ENCODE measurements at places on chromosomes 7 and 10.

- DNase-seq: no peak
These were observed 110.8 kb upstream of the LRGUK start for GRCh38 chr7:134016223-134016941.

DNA sequence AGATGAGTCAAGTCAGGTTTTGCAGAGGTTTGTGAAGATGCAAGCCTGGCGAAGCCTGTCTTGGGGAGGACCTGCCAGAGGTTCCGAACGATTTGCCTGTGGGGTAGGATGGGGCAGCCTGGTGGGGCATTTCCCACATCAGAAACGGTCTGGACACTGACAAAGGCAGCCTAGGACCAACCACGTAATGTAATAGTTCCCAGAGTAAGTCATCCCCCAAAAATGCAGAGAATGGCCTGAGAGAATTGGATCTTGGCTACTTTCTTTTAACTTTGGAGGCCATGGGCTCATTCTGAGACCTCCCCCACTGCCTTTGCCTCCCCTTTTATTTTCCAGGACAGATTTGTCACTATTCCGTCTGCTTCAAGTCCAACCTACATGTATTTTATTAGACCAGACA lies 168.9 kb upstream of the SH2B2 start:
- no peak for DNase-seq

GRCh38 chr7:18290223-18290622 lies 205.3 kb upstream of the HDAC9 start:
- DNase-seq: no peak

DNA sequence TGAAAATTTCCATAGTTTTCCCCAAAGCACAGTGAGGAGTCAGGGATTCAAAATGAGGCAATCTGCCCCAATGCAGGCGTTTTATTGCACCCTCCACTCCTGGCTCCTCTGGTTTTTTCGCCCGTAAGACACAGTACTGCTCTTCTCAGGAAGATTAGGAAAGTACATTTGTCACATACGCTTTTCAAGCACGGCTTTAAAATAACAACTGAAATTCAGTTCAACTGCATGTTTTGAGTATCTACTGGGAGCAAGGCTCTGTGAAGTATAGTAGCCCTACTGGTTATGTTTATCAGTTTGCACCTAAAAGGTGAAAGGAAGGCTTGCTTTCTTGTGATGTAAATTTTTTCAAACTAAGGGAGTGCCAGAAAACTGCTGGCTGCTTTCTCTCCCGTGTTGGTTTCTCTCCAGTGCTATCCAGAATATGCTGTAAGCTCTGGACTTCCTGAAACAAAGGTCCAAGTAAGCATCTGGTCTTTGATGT lies 1.9 kb upstream of the SGMS1 start:
- DNase-seq: no peak

DNA sequence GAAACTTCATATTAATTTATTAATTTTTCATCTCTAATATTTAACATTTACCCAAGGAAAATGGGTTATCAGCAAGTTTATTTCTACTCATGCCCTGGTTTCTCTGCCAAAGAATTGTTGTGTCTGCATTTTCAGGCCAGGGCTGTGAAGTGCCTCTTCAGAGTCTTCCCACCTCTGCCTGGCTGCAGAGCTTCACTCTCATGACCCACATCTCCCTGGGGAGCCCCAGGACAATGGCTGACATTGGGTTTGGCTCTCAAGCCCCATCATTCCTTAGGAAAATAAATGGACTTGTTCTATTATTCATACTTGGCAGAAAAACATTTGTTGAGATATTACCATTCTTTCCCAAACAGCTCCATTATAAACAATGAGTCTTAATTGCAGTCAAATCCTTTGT lies 30.3 kb downstream of the CACNA2D1 start:
- DNase-seq: no peak

DNA sequence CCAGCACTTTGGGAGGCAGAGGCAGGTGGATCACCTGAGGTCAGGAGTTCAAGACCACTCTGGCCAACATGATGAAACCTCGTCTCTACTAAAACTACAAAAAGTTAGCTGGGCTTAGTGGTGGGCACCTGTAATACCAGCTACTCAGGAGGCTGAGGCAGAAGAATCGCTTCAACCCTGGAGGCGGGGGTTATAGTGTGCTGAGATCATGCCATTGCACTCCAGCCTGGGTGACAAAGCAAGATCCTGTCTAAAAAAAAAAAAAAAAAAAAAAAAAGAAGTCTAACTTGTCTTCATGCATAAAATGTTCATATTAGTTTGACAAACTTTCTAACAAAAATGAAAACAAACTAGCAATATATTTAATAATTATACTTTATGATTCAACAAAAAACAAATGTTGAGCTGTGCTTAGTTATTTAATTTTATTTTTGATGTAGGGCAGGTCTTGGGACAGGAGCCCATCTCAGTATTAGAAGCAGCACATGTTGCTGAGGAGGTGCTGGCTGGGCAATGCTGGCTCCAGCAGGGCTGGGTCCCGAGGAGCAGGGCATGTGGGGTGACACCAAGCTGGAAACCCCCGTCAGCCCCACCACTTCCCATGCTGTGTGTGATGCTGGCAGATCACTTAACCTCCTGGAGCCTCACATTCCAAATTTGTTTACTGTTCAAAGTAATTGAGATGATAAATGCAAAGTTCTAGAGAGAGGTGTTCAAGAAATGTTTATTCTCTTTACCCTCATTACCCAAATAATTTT lies 335.3 kb upstream of the KLF6 start:
- DNase-seq: no peak

DNA sequence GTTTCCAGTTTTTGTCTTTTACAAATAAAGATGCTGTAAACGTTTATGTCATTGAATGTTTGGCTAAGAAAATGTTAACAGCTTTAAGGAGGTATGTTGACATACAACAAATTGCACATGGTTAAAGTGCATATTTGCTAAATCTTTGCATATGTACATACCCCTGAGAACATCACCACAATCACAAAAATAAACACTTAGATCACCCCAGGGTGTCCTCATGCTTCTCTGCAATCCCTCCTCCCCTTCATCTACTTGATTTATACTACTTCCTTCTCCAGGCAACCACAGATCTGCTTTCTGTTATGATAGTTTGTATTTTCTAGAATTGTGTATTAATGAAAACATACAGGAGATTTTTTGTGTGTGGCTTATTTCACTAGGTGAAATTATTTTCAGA lies 209.5 kb downstream of the GLRX3 start:
- DNase-seq: no peak
